NCI-H2029 (cell line): ENCODE measurements at places on chromosomes 3 and 15.

DNA sequence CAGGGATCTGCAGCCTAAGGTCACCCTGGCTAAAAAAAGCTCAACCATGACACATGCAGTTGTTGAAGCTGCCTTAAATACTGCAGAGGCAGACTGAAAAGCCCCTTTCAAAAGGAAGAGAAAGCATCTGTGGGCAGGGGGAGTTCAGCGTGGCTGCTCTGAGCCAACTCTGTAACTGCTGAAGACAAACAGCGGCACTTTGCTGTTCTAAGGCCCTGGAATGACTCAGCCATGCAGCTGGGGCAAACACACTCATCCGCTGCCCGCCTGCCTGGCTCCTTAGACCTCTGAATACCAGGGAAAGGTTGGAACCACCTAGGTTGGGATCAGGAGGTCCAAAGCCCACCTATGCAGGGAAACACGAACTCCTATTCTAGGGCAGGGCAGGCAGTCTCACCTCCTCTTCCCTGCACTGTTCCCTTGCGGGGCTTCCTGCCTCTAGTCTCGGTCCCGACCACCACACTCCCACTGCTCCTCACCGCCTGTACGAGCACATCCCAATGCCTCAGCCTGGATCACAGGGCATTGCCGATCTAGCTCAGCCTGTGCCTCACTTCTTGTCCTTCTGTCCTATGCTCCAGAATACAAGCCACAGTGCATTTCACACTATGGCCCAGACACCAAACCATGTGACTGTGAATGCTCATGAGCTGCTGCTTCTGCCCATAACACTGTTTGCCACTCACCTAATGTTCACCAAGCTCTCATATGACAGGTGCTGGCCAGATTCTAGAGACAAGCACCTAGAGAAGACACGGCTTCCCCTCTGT is 6.6 kb upstream of the MUSTN1 start:
- DNase-seq, result no peak

- DNase-seq, result no peak
Observed at GRCh38 chr15:31486906-31487695, 160.5 kb downstream of the KLF13 start.

DNA sequence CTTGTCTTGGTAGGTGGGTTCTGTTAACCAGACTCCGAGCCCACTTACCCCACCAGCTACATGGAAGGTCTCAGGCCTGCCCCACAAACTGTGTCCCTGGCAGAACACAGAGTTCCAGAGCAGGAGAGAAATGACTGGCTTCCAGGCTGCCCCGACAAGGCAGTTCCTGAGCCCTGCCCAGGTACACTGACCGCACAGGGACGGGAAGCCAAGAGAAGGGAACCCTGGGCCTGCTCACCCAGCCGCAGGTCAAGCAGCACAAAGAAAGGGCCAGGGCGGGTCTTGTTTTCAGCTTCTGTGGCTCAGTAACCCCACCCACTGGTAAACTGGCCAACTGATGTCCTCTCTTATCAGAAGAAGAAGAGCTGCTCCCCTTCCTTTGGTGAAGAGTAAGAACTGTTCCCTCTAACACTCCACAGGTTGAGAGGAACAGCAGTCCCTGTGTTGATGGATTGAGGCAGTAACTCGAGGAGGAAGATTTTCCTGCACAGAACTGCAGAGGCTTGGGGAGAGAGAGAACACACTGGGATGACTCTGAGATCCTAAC is 68.4 kb downstream of the CRTC3 start:
- no peak for DNase-seq

- DNase-seq, result no peak
Observed at GRCh38 chr15:40493089-40493840, 22.5 kb downstream of the CHST14 start.

DNA sequence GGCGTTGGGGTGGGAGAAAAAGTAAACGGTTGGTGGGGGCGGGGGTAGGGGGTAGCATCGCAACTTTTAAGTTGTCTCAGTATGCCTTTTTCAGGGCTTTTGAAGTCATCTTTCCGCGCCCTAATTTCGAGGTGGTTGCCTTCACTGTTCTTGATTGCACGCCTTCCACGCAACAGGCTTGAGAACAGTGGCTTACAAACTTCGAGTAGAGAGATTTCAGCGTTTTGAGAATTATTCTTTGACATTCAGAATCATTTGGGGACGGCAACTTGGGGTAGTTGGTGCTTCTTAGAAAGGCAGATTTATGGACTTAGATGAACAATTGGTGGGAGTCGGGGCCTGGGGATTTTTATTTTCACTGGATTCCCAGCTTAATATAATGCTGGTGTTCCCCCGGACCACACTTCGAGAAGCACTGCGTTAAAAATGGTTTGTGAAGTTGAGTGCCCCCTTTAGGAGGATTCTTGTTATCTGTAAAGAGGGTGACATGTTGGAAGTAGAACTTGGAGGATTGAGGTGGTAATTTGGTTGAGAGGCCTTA is 880 bp downstream of the PPP4R2 start:
- DNase-seq, result no peak

- no peak for DNase-seq
Observed at GRCh38 chr3:157488144-157488543, 15.1 kb downstream of the VEPH1 start.

DNA sequence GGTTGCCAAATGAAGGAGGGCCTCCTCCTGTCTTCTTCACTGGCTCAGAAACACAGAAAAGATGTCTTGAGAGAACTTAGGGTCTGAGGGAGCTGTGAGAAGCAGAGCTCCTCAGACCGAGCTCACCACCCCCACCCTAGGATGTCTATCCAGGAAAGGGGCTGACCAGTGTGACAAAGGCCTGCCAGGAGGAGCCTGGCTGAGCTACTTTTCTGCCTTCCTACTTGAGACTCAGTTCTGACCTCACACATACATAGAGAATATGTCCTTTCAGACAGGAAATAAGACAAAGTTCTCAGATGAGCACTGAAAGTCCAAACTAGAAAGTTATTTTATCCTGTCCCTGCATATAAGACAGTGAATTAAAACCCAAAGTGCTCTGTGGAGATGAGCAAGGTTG is 54.5 kb downstream of the KIF9 start:
- no peak for DNase-seq

DNA sequence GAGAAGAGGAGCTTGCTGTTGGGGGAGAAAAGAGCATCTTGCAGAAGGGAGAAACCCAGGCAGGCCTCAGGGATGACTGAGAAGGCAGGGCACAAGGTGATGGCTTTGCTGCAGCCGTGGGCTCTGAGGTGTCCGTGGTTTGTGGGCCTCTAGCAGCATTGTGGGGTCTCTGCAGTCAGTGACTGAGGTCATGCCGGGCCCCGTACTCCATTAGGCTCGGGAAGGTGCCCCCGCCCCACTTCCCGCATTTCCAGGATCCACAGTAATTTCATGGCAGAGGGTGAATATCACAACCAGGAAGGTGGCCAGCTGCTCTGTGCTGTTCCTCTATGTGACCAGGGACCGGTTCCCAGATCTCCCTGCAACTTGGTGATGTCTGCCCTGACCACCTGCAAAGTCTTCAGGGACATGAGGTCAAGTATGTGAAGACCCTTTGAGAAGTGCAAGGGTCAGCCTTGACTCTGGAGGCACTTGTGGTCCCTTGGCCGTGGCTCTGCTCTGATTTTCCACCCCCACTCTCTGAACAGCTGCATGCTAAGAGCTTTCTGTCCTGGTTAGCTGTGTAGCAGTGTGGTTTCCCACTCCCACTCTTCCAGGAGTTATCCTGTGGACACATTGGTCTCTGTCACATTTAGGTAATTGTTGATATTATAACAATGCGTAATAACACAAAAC is 3.6 kb downstream of the KLF13 start:
- DNase-seq, result no peak

GRCh38 chr3:69214241-69214640 is 91.8 kb upstream of the LMOD3 start:
- DNase-seq, result no peak

GRCh38 chr3:192894676-192895075 is 23.0 kb downstream of the MB21D2 start:
- DNase-seq, result no peak

DNA sequence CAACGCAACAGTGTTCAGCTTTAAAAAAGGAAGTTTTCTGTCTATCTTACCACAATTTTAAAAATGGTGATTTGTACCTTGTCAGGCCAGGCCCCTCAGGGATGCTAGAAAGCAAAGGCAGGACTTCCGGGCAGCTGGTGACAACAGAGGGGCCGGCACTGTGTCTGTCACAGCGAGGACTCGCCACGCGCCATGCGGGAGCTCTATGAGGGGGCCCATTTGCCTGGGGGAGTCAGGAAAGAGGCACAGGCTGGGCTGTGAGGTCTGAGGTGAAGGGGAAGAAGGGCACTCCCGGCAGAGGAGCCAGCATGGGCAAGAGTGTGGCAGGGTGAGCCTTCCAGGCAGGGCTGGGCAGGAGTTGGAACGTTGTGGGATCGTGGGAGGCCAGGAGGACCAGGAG is 7.0 kb downstream of the IQSEC1 start:
- DNase-seq, result no peak

- no peak for DNase-seq
Observed at GRCh38 chr3:132595014-132595413, 2.1 kb upstream of the ACKR4 start.

GRCh38 chr3:111070772-111071256 is 802 bp upstream of the NECTIN3 start:
- DNase-seq, result no peak

DNA sequence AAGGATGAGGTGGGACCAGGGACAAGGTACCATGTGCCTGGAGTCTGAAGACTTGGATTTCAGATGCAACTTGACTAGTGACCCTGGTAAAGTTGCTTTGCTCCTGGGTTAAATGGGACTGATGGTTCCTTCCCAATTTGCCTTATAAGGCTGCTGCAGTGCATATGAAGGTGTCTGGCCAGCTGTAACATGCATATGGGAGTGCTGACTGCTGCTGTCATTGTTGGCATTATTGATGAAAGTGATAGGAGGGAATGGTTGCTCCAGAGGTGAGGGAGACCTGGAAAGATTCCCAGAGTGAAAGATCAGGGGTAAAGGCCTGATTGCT is 20.5 kb downstream of the CYP8B1 start:
- no peak for DNase-seq

DNA sequence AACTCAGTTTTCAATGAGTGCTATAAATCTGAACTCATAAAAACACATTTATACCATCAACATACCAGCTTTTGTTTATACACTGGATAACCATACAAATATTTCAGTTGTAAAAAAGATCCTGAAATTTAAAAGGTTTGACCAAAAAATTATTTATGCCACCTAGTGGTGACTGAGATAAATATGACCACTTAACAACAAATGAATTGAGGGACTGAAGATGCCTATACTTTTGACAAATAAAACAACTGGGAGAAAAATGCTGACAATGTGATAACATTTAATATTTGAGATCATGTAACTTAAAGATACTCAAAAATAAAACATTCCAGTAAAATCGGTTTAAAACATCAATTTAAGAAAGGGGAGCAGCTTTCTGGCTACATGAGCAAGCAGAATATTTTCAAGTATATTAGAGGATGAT is 30.4 kb downstream of the ATG3 start:
- no peak for DNase-seq

- DNase-seq, result no peak
Observed at GRCh38 chr3:170179432-170179831, 2.1 kb downstream of the PHC3 start.

GRCh38 chr15:60411774-60412425 is 14.1 kb upstream of the ANXA2 start:
- DNase-seq, result no peak

- DNase-seq, result no peak
Observed at GRCh38 chr15:94206463-94207167, 24.7 kb upstream of the MCTP2 start.

DNA sequence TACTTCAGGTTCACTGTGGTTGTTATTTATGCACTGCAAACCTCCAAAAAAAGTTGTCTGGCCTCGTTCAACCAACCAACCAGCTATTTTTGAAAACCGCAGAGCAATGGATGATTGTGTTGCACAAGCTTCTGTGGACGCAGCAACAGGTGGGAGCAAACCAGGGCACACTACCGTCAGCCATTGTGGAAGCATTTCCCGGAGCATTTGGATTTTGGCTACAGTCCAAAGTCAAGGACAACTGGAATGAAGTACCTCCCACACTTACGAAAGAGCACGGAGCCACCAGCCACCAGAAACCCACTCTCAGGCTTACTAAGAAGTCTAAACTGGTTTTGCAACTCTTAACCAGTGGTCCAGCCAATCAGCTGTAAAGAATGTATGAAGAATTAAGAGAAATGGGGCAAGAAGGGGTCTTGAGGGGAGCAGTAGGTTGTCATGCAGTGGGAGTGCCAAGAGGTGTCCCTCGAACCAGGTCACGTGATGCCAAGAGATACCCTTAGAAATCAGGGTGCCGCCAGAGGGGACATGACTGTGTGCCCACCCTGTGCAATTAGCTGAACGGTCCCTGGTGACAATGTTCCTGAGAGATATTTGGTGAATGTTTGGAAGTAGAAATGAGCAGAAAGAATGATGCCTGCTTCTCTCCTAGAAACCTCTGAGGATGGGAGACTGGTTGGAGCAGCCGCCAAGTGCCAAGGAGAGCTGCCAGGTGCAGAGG is 68.9 kb upstream of the PCSK6 start:
- no peak for DNase-seq

- DNase-seq, result no peak
Observed at GRCh38 chr3:134619884-134620445, 30.9 kb downstream of the KY start.

- DNase-seq, result no peak
Observed at GRCh38 chr3:119559441-119559963, at the start of gene CD80. Gene CD80 (minus strand): TSS chr3:119559614. CDS start chr3:119557728, 1,886 bp downstream.

- no peak for DNase-seq
Observed at GRCh38 chr3:175648899-175649298, 789.8 kb downstream of the NAALADL2 start.

GRCh38 chr3:159586571-159587202 is 401.9 kb upstream of the IL12A start:
- no peak for DNase-seq

DNA sequence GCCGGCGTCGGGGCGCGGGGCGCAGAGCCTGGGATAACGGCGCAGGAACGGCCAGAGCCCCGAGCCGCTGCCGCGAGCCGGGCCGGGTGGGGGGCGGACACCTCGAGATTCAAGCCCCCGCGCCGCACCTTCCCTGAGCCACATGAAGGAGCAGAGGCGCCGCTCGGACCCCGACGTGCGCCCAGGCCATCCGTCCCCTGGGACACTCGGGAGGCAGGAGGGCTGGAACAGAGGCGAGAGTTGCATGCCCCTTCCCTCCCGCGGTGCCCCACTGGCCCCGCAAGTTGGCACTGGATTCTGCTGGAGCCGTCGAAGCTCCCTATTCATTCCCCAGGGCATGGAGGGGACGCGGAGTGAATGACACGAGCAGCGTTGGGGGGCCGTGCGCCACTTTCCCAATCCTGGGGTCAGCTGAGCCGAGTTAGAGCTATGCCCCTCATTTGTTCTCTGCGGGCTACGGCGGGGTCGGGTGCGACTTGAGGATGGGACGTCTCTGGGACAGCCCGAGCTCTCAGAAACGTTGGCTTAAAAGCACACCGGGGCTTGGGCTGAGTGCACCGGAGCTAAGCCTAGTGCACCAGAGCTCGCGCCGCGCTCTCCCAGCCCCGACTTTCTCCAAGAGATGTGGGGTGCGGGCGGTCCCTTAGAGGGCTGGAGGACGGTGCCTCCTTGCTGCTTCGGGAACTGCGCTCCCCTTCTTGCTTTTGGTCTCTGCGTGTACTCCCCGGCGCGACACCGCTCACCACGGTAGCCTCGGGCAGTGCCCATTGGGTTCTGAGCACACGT is 588 bp downstream of the SLC6A1 start:
- no peak for DNase-seq

- DNase-seq, result no peak
Observed at GRCh38 chr3:36993326-36994283, at the start of gene MLH1. Gene MLH1 (plus strand): TSS chr3:36993518. CDS start chr3:36993548, 30 bp downstream.

- no peak for DNase-seq
Observed at GRCh38 chr3:182633186-182633585, 160.1 kb upstream of the ATP11B start.
